Activated effector memory CD4-positive, alpha-beta T cell treated with Interleukin-2 at 50 U/mL for 16 hours (primary cell): ENCODE measurements at places on chromosomes 5 and 9.
A peak's percentile ranks its signal among the peaks of the same experiment; 100 is the strongest.

- DNase-seq: no peak
Measured at GRCh38 chr5:54148067-54148845, 162.1 kb downstream of the ARL15 start.

GRCh38 chr9:5188060-5188984, 2.9 kb upstream of the INSL6 start:
- DNase-seq: no peak

- no peak for DNase-seq
Measured at GRCh38 chr9:5111696-5112095, 73.7 kb downstream of the INSL6 start.

DNA sequence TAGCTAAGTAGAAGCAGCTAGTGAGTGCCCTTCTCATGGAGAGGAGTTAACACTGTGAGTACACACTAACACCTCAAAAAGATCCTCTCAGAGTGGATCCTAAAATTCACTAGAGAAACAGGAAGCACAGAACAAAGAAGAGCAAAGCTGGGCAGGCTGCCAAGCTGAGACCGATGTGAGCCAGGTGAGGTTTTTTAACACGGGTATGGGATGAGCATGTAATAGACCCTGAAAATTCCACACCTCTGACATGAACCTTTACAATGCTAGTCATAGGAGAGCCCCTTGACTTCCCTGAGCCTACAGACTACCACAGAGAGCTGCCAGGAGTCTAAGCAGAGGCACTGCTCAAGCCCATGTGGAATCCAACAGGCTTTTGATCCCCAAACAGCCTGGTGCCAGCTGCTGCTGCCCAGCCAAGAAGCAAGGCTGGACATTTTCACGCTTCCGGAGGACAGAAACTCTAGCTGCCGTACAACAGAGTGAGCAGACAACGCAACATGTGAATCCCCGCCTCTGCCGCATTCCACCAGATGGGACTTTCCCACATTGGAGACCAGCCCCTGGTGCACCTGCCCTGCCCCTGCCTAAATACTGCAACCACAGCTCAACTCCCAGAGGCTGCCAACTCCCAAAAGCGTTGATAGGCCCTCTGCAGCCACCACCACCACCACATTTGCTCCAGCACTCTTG, 280.8 kb downstream of the CDH10 start:
- no peak for DNase-seq

DNA sequence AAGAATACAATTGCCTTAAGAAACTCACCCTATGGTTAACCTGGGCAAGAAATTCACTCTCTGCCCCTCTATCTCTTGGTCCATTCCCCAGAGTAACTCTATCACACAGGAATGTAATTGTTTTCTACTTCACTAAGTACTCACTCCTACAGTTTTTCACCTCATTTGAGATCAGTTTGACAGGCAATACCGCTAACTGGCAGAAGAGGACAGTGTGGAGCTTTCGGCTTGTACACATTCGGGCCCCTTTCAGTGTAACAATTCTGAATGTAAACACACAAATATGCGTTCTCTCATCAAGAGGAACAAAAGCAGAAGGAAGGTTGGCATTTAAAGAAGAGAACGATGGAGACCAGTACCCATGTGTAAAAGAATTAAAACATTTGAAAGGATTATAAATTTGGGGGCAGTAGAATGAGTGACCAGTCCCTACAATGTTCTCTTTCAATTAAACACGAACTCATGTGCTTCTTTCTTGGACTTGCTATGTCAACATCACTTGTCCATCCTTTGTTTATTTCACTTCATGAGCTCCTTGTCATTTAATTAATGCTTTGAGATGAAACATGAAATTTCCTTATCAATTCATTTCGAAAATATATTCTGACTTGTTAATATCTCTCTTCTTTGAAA, 188.5 kb upstream of the GRAMD2B start:
- DNase-seq: no peak

DNA sequence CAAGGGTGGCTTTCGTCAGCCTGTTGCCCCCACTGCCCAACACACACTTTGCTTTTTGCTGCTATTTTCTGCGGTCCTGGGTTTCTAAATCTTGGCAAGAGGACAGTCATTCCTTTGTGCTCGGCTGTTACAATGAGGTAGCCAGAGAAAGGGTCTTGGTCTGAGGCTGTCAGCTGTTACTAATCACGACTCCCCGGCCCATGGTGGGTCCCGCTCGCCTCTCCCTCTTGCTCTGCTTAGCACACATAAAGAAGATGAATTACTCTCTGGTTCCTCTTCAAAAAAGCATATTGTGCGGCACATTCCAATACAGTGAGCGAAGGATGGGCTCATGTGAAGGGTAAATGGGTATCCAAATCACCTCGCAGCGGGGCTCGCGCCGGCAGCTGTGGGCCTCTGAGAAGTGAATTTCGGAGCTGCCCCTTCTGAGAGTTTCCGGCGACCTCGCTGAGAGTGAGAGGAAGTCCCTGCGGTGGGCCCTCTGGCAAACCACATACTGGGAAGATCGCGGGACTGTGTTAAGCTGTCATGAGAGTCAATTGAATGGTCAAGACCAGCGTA, 56.0 kb downstream of the SLC1A3 start:
- no peak for DNase-seq

DNA sequence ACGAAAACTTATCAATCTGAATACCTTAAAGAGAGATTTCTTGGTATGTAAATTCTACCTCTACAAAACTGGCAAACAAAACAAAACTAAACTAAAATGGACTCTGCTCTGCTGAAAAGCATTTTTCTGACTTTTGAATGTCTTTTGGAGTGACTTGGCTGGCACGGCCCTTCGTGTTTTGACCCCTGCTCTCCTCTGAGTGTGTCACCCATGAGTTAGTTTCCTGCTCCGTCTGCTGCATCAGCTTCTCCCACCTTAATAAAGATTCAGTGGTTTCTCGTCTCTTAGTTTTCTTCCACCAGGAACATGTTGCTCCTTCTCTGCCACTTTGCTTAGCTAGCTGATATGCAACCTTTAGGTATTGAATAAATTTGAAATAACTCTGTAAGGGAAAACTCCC, 1084.0 kb upstream of the CDH18 start:
- no peak for DNase-seq

GRCh38 chr9:22913518-22913917, 466.9 kb downstream of the DMRTA1 start:
- no peak for DNase-seq

GRCh38 chr5:177474002-177474476, 605 bp upstream of the DBN1 start:
- DNase-seq: no peak

- DNase-seq: no peak
Measured at GRCh38 chr5:179128976-179129375, 68.8 kb downstream of the ZNF354C start.

DNA sequence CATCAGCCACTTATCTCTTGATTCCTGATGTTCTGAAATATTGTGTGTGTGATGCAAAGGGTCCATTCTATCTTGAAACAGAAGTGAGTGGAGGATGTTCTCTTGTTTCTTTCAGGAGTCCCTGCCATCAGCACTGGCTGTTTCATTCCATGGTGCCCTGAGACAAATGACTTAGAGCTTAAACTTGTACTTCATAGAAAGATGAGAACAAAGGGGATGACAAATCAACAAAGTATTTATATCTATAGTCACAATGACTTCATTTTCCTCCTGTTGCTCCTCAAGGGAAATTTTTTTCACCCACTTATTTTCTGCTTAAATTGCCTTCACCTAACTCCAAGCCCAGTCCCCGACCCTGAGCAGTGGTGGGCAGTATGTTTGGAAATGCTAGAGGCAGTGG, 171.6 kb downstream of the TARS1 start:
- no peak for DNase-seq

- peak; percentile 75 for DNase-seq
Measured at GRCh38 chr5:132410451-132411303, 41.2 kb downstream of the SLC22A5 start.

DNA sequence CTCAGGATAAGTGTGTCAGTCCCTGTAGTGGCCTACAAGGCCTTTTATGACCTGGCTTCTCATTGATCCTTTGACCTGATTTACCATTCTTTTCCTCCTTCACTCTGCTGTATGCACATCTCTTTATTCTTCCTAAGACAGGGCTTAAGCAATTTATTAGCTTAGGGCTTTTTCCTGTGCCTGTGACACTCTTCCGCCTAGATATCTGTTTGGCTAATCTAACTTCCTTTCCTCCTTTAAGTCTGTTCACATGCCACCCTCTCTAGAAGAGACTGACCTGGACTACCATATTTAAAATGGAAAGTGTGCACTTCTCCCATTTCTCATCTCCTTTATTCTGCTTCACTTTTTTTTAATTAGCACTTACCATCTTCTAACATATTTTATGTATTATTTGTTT, 29.1 kb downstream of the FOCAD start:
- no peak for DNase-seq

- no peak for DNase-seq
Measured at GRCh38 chr9:20526500-20527319, 95.6 kb downstream of the MLLT3 start.
